Right renal cortex interstitium (tissue), 3 donors: ENCODE measurements at places on chromosomes 4 and X. TPM values are rescaled to one million over a fixed set of nuclear protein-coding genes. Genes with fewer than 3 reads are reported as not detected.

ALPK1 gene
- polyA plus RNA-seq = 10.5 TPM

GC gene
- 0.62 TPM for polyA plus RNA-seq

L1CAM gene
- polyA plus RNA-seq = 39.8 TPM

POF1B gene
- 0.44 TPM for polyA plus RNA-seq

TEC gene
- polyA plus RNA-seq = 4.0 TPM

PCDH7 gene
- 21.4 TPM for polyA plus RNA-seq

CXCL8 gene
- polyA plus RNA-seq = 0.35 TPM

CYLC1 gene
- polyA plus RNA-seq = not detected
